Dorsolateral prefrontal cortex (tissue), 122 donors: ENCODE measurements at places on chromosomes 12 and 14.

- DNase-seq, result no peak
Observed at GRCh38 chr12:41585784-41586183, 397.7 kb downstream of the PDZRN4 start.

GRCh38 chr12:10227648-10228047 lies 15.0 kb downstream of the GABARAPL1 start:
- DNase-seq, result no peak

DNA sequence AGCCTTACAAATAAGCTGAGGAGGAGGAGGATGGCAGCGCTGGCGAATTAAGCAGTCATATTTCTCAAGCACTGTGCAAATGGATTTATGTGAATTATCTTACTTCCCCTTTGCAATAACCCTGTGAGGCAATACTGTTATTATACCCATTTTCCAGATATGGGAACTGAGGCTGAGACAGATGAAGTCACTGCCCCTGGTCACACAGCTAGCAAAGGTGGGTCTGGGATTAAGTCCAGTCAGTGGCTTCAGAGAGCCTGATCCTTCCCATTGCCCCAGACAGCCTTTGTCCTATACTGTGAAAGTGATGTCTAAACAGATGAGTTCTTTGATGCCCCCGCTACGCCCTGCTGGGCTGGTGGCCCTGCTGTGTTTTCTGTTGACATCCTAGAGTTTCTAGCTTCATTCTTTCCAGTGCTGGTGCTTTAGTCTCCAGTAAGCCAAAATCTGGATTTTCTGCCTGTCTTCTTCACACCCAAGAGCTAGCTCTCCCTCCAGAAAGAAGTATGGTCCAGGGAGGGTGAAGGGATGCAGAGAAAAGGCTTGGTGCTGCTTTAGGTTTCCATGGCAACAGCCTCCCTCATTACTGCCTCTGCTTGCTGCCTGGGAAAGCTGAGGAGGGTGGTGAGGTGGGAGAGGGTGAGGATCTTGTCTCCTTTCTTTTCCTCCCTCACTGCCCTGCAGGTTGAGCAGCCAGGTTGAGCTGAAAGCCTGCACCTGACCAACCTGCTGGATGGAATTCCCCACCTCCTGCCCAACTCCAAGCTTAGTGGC lies 30.7 kb downstream of the TMEM63C start:
- no peak for DNase-seq

DNA sequence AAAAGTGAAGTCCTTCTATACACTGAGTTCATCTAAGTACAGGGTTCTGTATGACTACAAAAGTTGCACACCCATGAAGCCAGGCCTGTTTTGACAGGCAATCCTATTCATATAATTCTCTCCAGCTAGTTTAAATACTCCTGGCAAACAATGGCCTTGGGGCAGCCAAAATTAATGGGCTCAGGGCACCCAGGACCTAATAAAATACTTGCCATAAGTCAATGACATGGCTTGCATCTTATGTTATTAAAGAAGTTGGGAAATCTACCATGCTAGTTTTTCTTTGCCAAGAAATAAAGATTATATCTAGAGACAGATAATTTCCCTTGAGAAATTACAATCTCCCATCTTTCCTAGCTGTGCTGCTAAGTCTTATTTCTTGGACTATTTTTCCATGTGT lies 11.1 kb upstream of the TMTC1 start:
- no peak for DNase-seq

GRCh38 chr12:19517583-19517982 lies 78.3 kb downstream of the AEBP2 start:
- DNase-seq, result no peak

- no peak for DNase-seq
Observed at GRCh38 chr12:127489061-127489460, 777.9 kb upstream of the TMEM132C start.

DNA sequence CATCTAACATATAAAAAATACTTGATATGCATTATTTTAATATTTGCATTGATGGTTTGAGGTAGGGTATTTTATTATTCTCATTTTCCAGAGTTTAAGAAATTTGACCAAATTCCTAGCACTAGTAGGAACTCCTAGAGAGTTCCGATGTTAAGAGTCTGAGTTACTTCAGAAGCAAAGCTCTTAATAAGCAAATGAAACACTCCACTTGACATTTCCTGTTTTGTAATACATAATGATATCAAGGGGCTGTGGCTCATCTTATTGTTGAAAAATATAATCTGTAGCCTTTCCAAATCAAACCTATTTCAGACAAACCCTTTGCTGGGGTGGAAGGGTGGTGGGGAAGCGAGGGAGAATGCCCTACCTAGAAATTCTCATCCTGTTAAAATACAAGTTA lies 355.5 kb downstream of the DIO2 start:
- DNase-seq, result no peak

GRCh38 chr12:125314051-125314755 lies 249.0 kb downstream of the AACS start:
- no peak for DNase-seq

GRCh38 chr12:27696864-27697564 lies 767 bp downstream of the REP15 start:
- DNase-seq, result no peak

GRCh38 chr14:32110548-32110896 lies 33.4 kb downstream of the ARHGAP5 start:
- DNase-seq, result no peak

- no peak for DNase-seq
Observed at GRCh38 chr12:107386569-107386968, 293.2 kb upstream of the CRY1 start.

DNA sequence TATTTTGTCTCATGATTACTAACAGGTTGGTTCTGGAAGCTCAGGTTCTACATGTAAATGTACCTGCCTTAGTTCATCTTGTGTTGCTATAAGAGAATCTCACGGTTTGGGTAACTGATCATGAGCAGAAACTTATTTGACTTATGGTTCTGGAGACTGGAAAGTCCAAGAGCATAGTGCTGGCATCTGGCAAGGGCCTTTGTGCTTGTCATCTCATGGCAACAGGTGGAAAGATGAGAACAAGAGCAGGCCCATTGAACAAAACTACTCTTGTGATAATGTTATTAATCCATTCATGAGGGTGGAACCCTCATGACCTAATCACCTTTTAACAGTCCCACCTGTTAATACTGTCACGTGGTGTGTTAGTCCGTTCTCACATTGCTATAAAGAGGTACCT lies 23.3 kb downstream of the MIPOL1 start:
- no peak for DNase-seq

- no peak for DNase-seq
Observed at GRCh38 chr12:75444429-75445136, 36.0 kb upstream of the GLIPR1 start.

GRCh38 chr12:116382686-116383530 lies 105.4 kb upstream of the MED13L start:
- no peak for DNase-seq

DNA sequence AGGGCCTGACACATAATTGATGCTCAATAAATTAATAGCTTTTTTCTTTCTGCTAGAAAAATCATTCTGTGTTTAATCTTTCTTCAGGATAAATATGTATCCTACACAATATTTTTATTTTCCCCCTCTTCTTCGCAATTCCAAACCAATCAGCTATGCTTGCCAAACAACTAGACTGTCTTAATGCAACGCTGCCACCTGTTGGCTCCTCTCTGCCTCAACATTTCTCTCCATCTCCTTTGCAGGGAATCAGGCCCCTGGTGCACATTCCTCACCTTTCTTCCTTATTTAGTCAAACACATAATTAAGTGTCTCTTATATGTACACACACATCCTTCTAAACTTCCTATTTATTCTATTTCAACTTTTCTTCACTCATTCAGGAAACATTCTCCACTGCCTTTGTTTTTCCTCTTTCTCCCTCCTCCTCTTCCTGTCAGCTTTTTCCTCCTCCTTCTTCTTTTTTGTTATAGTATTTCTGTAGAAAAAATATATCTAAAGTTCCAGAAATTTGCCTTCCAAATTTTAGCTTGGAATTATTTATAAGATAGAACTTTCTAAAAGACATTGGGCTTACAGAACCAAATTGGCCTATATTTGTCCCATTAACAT lies 406.0 kb downstream of the PRKD1 start:
- no peak for DNase-seq

DNA sequence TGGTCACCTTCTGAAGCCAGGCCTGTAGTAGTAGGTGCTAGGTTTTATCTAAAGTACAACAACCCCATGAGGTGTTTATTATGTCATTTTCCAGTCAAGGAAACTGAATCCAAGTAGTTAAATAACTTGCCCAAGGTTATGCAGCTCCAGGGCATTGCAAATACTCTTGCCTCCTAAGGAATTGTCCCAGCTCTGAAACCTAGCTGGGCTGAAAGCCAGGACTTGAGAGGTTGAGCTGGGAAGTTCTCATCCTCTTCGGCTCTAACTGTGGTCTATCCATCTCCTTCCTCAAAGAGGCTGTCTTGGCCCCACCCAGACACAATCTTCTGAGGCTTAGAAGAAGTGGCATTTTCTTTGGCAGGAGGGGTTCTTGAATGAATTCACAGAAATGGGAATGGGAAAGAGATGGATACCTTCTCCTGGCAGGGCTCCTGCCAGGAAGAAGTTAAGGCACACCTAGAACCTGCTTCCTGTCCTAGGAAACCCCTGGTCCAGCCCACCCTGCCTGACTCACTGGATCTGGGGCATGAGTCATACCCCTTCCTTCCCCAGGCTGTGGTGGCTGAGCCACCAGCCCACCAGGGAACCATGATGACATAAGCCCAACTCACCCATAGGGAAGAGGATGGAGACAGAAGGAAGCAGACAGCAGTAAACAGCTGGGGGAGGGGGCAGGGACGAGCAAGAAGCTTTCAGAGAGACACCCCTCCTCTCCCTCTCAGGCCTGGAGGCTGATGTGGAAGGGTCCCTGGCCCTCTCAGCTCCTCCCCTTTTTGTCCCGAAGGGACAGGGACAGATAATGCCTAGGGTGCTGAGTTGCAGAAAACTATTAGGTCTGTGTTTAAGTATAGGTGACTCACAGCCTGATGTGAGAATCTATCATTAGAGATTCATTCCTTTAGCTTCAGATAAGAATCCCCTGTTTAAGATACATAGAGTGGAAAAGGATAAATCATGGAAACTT lies 2.1 kb upstream of the PLEK2 start:
- no peak for DNase-seq

- DNase-seq, result no peak
Observed at GRCh38 chr12:39205969-39206368, 237.0 kb downstream of the KIF21A start.

DNA sequence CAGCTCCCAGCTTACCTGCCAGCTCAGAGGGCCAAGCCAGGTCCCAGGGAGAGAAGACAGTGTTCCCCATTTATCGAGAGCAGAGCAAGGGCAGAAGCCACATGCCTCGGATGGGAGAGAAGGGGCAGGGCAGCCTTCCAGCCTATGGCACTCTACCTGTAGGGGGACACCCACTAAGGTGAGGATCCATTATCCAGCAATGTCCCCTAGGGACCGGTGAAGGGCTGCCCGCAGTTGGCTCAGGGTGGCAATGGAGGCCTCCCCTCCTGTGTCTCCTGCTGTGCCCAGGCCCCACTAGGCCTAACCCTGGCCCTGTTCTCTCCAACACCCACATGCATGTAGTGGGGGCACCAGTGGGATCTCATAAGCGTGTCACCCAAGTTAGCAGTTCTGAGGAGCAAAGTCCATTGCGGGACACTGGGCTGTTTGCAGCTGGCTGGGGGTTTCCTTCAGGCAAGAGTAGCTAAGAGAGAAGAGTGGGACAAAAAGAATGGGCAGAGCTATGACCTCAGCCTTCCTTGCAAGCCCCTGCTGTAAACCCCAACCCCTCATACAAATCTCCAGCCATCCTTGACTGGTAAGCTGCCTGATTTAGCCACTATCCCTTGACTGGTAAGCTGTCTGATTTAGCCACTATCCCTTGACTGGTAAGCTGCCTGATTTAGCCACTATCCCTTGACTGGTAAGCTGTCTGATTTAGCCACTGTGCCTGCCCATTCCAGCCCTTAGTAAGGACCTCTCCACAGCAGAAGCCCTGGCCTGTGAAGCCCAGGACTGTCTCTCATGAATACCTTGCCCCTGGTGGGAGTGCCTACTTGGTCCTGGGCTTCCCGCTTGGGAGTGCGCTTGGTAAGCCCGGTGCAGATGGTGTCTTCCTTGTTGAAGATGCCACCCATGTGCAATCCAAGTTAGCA lies 5.2 kb upstream of the ASB2 start:
- no peak for DNase-seq

DNA sequence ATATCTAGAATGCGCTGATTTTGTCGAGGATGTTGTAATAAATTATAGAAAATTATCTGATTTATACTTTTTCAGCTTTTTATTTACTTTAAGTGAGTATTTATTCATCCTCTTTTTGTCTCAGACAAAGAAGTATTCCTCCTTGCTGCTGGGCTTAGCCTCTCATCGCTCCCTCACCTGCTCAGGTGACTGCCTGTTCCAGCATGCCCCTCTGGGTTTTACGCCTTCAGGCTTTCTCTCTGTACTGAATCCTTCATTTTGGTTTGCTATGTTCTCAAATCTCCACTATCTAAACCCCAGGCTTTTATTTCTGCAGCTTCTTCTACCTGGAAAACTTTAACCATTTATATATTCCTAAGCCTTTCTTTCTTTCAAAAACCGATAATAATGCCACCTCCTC lies 1650.9 kb upstream of the SEL1L start:
- DNase-seq, result no peak

DNA sequence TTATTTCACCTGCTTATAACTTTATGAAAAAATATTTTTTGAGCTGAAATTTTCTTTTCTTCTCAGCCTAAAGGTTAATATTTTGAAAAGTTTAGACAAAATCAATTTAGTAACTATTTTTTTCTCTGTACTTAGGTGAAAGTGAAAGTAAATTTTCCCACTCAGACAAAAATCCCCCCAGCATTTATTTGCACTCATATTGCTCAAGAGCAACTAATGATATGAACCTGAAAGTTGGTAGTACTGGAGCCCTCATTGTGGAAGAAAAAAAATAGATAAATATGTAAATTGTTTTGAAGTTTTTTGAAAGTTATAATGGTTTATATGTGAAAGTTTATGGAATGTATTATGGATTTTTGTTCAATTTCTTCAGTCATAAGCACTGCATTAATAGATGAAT lies 1005.9 kb upstream of the ATXN7L3B start:
- no peak for DNase-seq

GRCh38 chr14:52802597-52802996 lies 11.2 kb upstream of the GNPNAT1 start:
- no peak for DNase-seq

GRCh38 chr12:65415826-65416225 lies 137.3 kb downstream of the MSRB3 start:
- DNase-seq, result no peak

DNA sequence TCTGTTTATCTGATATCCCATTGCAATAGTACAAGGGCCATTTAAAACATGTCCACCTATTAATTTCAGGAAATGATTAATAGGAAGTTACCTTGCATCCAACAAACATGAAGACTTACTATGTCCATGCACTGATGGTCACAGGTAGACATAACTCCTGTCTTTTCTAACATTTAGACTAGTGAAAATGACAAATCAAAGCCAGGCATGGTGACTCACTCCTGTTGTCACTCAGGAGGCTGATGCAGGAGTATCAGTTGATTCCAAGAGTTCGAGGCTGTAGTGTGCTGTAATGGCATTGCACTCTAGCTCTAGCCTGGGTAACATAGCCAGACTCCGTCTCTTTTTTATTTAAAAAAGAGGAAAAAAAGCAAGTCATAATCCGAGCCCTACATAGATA lies 14.8 kb downstream of the HSP90B1 start:
- no peak for DNase-seq

- DNase-seq, result no peak
Observed at GRCh38 chr12:57460841-57461275, 1.3 kb downstream of the GLI1 start.

- no peak for DNase-seq
Observed at GRCh38 chr14:44339231-44339630, 167.9 kb downstream of the FSCB start.
